Right ventricle myocardium inferior (tissue), 1 donor: ENCODE measurements at places on chromosomes 5 and 9. TPM values are rescaled to one million over a fixed set of nuclear protein-coding genes. Genes with fewer than 3 reads are reported as not detected.

GRCh38 chr5:81427566-81427965 is 33.6 kb upstream of the ACOT12 start:
- no peak for DNase-seq

DNA sequence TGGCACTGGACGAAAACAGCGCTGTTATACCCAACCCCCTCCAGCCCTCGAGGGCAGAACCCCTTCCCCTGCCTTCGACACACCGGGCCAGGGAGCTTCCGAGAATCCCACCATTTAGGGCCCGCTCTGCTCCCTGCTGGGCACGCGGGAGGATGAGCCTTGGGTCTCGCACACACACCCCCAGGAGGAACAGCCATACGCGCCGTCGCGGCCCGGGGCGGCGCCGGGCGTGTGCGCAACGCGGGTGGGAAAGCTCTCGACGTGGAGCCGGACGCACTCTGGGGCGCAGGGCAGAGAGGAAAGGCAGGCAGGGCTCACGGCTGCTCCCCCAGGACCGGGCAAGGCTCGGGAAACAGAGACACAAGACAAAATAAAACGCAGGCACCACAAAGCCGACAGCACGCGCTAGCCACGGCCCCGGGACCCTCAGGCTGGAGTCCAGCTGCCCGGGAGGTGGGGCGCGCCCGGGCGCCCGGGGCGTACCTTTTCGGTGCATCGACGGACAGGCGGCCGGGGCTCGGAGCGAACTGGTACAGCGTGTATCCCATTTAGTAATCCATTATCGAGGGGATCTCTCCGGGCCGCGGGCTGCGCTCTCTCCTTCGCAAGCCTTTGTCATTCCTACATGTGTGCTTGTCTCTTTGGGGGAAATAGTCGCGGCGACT is 789 bp downstream of the SEMA6A start:
- peak; percentile 72 for DNase-seq

- no peak for DNase-seq
Measured at GRCh38 chr9:103798620-103799019, 295.5 kb upstream of the SMC2 start.

DNA sequence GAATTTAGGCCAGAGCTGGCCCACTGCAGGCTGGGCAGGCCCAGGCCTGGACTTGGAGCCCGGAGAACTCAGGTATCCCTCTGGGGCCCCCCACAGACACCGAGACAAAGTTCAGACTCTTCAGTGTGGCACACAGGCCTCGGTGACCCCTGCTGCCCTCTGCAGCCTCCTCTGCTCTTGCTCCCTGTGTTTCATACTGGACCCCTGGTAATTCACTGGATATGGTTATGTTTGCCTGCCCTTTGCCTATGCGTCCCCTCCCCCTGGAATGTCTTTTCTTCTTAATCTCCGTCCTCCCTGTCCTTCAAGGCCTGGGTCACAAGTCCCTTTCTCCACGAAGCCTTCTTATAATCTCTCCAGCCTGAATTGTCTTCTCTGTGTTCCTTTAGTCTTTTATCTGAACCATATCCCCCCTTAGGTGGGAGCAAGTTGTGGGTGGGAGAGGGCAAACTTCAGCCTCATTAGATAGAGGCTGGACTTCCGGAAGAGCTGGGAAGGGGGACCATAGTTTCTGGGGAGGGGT is 30.1 kb downstream of the GSN start:
- peak; percentile 51 for DNase-seq

ABHD17B gene
- 10.5 TPM for total RNA-seq
